IPS-NIHi11 (cell line): ENCODE measurements at places on chromosomes 11 and 22.

- peak; percentile 47 for DNase-seq
Measured at GRCh38 chr22:17235149-17235655, 16.0 kb upstream of the ADA2 start.

GRCh38 chr11:67405688-67406339, 1.9 kb downstream of the TBC1D10C start:
- DNase-seq, result no peak

DNA sequence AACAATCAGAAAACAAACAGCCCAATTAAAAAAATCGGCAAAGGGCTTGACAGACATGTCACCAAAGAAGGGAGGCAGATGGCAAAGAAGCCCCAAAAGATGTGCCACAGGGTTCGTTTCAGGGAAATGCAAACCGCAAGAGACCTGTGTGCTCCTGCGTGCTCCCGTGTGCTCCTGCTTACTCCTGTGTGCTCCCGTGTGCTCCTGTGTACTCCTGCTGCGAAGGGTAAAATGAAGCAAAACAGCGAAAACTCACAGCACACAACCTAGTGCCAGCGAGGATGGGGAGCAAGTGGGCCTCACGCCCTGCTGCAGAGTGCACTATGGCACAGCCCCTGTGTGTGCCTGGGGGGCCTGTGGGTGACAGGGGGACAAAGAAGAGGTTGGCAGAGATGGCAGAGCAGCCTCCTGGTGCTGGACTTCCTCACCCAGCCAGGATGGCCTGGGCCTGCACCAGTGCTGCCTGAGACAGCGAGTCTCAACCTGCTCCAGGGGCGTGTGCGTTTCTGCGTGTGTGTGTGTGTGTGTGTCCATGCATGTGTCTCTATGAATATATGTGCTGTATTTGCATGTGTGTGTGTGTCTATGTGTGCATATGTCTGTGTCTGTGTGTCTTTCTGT, 14.0 kb downstream of the ASCL2 start:
- no peak for DNase-seq

DNA sequence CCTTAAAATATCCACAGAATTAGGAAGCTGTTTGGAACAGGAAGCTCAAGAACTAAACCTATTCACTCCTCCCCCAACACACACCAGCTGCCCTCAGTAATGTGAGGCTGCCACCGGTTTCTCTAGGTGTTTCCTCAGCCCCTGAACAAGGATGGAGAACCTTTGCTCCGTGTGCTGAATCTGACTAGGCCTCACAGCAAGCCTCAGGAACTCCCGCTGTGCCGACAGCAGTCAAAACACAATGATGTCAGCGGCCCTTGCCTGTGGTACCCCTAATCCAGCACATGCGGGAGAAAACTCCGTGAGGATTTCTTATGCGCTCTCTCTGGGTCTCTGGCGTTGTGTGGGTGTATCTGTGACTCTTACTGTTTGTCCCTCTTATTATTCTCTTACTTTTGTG, 153.3 kb downstream of the EFCAB6 start:
- peak; percentile 42 for DNase-seq
